ENCODE measurements at places on chromosomes 12 and 14. TPM values are rescaled to one million over a fixed set of nuclear protein-coding genes. Genes with fewer than 3 reads are reported as not detected.

DNA sequence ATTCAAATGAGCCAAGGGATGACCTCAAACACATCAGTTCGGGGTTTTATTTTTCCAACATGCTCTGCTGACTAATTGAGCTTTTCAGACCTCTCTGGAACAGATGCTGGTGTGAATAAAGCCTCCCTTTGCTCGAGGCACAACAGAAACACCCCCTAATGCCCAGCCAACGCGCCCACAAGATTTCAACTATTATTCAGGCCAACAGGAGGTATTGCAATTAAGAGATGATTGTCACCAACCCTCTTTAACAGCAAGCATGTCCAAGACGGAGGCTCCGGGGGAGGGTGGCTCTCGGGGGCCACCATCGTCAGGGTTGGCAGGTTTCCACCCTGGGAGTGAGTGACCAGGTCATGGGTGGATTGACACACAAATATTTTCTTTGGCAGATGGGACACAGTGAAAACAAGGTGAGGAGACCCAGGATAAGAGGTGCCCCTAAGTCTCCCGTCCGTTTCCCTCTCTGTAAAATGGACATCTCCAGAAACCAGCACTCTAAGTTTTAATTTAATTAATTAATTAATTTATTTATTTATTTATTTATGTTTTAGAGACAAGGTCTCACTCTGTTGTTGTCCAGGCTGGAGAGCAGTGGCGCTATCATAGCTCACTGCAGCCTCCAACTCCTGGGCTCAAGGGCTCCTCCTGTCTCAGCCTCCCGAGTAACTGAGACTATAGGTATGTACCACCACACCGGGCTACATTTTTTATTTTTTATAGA is 56.1 kb downstream of the MAP1LC3B2 start:
- no peaks in the 10 kb centered on the region for H3K36me3 ChIP-seq
- H3K4me1 ChIP-seq = peaks cover 7% of the 10 kb centered on the region
- H3K4me3 ChIP-seq = no peak overlapping the region
- no peak for DNase-seq
- H3K27me3 ChIP-seq = peaks cover 4% of the 10 kb centered on the region
- H3K27ac ChIP-seq = no peak overlapping the region

- H3K36me3 ChIP-seq = no peaks in the 10 kb centered on the region
- H3K4me1 ChIP-seq = no peaks in the 10 kb centered on the region
- H3K27me3 ChIP-seq = no peaks in the 10 kb centered on the region
- no peak overlapping the region for H3K4me3 ChIP-seq
Observed at GRCh38 chr12:79309039-79309438, 381.7 kb downstream of the PAWR start.

DNA sequence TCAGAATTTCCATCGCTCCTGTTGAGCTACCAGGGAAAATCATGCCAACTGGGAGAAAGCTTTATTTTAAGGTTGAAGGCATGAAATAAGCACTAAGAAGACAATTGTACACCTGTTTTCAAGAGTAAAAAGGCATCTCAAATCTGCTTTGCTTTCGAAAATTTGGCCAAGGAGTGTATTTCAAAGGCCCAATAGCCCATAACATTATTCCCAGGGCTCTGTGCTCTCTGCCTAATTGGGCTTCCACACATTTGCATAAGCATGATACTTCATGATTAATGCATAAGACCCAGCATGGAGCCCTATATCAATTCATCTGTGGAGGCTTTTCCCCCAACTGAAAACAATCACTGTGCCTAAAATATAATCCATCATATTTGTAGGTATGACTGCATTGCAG is 258.5 kb downstream of the NOVA1 start:
- no peak overlapping the region for H3K27ac ChIP-seq
- no peaks in the 10 kb centered on the region for H3K36me3 ChIP-seq
- no peak for DNase-seq
- H3K27me3 ChIP-seq = no peaks in the 10 kb centered on the region

The TAS2R8 gene
- total RNA-seq = 0.24 TPM

The GLIPR1L1 gene
- total RNA-seq = not detected

The IRF2BPL gene
- 51.1 TPM for total RNA-seq

DNA sequence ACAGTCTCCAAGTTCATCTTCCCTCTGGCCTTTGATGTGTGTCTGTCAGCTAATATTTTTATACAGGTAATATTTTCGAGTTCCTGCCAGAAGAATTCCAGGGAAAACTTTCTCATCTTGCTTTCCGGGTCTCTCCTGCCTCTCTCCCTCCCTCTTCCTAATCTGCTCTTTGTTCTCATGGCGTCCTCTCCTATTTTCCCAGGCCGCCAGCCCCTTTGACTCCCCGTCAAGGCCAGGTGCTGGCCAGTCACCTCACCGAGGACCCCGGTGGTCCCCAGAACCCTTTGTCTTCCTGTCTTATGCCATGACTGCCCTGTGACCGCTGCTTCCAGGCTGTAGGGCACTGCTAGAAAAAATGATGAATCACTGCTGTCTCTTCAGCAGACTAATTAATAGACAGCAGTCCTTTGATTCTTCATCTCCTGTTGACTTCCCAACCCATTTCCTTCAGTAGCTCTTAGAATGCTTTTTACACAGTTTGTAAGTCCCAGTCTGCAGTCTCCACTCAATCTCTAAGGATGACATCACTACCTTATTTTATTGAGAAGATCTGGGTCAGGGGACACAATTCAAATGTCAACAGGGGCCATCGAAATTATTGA is 40.7 kb downstream of the PPFIBP1 start:
- no peak for DNase-seq
- H3K27ac ChIP-seq = peak overlapping the region; percentile 11
- H3K27me3 ChIP-seq = no peaks in the 10 kb centered on the region
- H3K4me3 ChIP-seq = no peak overlapping the region

The LDHB gene
- 1,628 TPM for total RNA-seq

GRCh38 chr12:124477107-124477915 is 90.1 kb downstream of the NCOR2 start:
- no peak overlapping the region for H3K4me3 ChIP-seq
- peaks cover 50% of the 10 kb centered on the region for H3K36me3 ChIP-seq
- peak overlapping the region; percentile 39 for H3K27ac ChIP-seq
- no peak for DNase-seq
- no peaks in the 10 kb centered on the region for H3K27me3 ChIP-seq

DNA sequence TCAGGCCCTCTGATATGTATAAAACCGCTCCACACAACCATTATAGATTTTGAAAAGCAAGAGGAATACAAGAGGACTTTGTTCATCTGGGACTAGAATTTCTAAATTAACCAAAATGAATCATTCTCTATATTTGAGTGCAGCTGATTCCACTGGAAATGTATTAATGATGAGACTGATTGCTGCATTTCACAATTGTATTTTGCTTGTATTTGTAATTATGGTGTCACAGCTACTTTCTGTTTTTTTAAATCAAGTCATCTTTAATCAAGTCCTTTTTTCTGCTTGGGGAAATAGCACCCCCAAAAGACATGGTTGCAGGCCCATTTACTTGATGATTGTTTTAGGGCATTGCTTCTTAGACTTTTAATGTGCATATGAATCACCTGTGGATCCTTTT is 162.4 kb downstream of the KICS2 start:
- DNase-seq = no peak
- no peak overlapping the region for H3K27ac ChIP-seq
- H3K36me3 ChIP-seq = peaks cover 6% of the 10 kb centered on the region
- H3K4me1 ChIP-seq = peaks cover 4% of the 10 kb centered on the region
- no peaks in the 10 kb centered on the region for H3K27me3 ChIP-seq

The VCPKMT gene
- 11.9 TPM for total RNA-seq

DNA sequence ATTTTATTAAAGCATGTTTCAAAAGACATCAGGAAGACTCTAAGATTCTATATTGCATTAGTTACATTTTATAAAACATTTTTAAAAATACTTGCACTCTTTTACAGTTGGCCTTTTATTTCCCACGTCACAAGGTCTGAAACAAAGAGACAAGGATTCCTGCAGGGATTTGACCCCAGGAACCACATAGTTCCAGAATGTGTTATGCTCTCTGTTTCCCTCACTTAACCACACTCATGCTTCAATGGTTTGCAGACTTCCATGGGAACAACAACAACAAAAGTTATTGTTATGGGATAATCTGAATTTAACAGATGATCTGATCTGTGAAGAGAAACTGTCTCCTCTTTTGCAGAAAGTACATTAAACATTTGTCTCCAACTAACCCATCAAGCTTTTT is 104.3 kb upstream of the PPFIA2 start:
- no peaks in the 10 kb centered on the region for H3K4me1 ChIP-seq
- H3K27me3 ChIP-seq = no peaks in the 10 kb centered on the region
- no peak overlapping the region for H3K27ac ChIP-seq
- H3K4me3 ChIP-seq = no peak overlapping the region
- no peak for DNase-seq

- DNase-seq = no peak
- peaks cover 15% of the 10 kb centered on the region for H3K4me1 ChIP-seq
- peaks cover 11% of the 10 kb centered on the region for H3K36me3 ChIP-seq
- no peaks in the 10 kb centered on the region for H3K27me3 ChIP-seq
Observed at GRCh38 chr12:109753054-109753401, 39.4 kb downstream of the FAM222A start.

DNA sequence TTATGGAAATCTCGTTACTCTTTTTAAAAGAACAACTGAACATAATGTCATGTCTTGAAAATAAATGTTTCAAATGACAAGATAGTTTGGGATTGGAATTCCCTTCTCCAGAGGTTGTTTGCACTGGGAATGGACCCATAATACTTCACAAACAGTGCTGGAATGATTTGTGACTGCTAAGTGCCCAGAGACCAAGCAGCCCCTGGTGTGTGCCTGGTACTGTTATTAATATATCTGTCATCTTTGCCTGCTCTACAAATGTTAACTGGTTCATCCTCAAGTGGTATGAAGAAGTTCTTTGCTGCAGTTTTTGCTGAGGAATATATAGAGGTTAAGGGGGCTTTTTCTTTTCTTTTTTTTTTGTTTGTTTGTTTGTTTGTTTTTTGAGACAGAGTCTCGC is 64.9 kb upstream of the DACT1 start:
- H3K27ac ChIP-seq = no peak overlapping the region
- no peak for DNase-seq
- H3K4me1 ChIP-seq = peaks cover 9% of the 10 kb centered on the region
- peaks cover 4% of the 10 kb centered on the region for H3K27me3 ChIP-seq
- H3K36me3 ChIP-seq = no peaks in the 10 kb centered on the region

The GNPTAB gene
- 23.2 TPM for total RNA-seq

The SALL2 gene
- total RNA-seq = 89.2 TPM

The SIRT4 gene
- 4.5 TPM for total RNA-seq

- peaks cover 26% of the 10 kb centered on the region for H3K4me1 ChIP-seq
- no peak overlapping the region for H3K4me3 ChIP-seq
- H3K27ac ChIP-seq = no peak overlapping the region
- H3K36me3 ChIP-seq = peaks cover 14% of the 10 kb centered on the region
- no peak for DNase-seq
Observed at GRCh38 chr12:42560977-42561376, 28.6 kb downstream of the PRICKLE1 start.

DNA sequence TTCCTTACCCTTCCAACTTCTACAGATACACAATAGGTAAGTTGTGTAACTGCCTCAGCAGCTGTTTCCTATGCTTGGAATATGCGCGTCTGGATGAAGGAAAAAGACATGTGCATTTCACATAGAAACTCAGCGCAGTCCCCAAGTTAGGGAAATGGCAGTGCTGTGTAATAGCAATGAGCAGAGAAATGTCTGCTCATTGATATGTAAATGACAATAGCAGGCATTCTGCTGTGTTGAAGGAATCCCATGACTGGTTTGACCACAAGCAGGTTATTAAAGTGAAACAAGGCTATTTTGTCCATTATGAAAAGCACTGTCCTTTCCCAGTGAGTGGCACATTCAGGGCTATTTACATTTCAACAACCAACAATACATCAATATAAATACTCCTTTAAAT is 106.6 kb downstream of the BTG1 start:
- no peak overlapping the region for H3K4me3 ChIP-seq
- DNase-seq = no peak
- H3K27me3 ChIP-seq = no peaks in the 10 kb centered on the region
- H3K4me1 ChIP-seq = peaks cover 22% of the 10 kb centered on the region
- H3K27ac ChIP-seq = no peak overlapping the region
- no peaks in the 10 kb centered on the region for H3K36me3 ChIP-seq

- H3K27me3 ChIP-seq = no peaks in the 10 kb centered on the region
Observed at GRCh38 chr14:77025744-77026165, 2.8 kb downstream of the IRF2BPL start.

DNA sequence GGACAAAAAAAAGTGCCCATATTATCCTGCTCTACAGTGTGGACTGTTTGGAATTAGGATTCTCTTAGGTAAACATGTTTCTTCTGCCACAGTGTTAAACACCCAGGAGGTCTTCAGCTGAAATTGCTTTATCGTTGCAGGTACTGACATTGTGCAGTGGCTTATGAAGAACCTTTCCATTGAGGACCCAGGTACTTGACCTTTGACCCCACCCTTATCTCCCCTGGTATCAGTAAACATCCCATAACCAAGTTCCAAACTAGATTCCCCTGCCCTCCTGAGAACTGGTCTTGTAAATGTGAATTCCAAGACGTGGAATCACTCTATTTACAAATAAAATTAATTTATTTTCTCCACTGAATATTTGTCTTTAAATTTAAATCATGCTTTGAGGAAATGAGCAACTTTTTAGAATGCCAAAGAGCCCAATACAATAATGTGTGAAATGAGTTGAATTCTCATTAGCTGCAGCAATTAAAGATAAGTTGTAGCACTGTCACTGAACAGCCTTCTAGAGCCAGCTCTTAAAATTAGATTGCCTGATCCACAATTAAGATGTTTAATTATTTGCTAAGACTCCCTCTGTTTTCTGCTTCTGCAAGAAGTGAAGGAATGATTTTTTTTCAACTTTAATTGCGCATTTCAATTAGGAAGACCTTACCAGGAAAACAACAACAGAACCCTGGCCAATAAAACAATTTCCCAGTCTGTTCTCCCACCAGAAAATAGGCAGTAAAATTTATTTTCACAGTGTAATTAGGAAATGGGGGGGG is 439.3 kb downstream of the DPF3 start:
- H3K27ac ChIP-seq = no peak overlapping the region
- H3K36me3 ChIP-seq = peaks cover 2% of the 10 kb centered on the region
- no peak for DNase-seq
- H3K4me3 ChIP-seq = no peak overlapping the region

DNA sequence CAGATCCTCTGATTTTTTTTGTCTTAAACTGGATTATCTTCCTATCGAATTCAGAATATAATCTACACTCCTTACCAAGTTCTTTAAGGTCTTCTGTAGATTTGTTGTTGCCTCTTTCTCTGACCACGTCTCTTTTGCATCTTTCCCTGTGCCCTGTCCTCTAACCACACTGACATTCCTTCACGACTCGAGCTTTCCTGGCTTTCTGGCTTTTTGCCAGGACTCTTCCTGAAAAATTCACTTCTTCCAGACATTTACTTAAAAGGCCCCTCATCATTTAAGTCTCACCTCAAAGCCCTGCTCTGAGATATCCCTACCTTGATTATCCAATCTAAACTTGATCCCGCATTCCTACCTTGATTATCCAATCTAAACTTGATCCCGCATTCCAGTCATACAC is 422.3 kb upstream of the DCN start:
- no peak for DNase-seq
- H3K27me3 ChIP-seq = no peaks in the 10 kb centered on the region
- H3K4me1 ChIP-seq = peaks cover 8% of the 10 kb centered on the region
- no peaks in the 10 kb centered on the region for H3K36me3 ChIP-seq
- no peak overlapping the region for H3K4me3 ChIP-seq
- no peak overlapping the region for H3K27ac ChIP-seq

The ACVRL1 gene
- not detected for total RNA-seq
